Stimulated activated CD4-positive, alpha-beta T cell treated with anti-CD3 and anti-CD28 coated beads, Interleukin-1b, Interleukin-23, amount 100 ng/mL, for 1 hour (primary cell): ENCODE measurements at places on chromosomes 5 and 9.
A peak's percentile ranks its signal among the peaks of the same experiment; 100 is the strongest.

DNA sequence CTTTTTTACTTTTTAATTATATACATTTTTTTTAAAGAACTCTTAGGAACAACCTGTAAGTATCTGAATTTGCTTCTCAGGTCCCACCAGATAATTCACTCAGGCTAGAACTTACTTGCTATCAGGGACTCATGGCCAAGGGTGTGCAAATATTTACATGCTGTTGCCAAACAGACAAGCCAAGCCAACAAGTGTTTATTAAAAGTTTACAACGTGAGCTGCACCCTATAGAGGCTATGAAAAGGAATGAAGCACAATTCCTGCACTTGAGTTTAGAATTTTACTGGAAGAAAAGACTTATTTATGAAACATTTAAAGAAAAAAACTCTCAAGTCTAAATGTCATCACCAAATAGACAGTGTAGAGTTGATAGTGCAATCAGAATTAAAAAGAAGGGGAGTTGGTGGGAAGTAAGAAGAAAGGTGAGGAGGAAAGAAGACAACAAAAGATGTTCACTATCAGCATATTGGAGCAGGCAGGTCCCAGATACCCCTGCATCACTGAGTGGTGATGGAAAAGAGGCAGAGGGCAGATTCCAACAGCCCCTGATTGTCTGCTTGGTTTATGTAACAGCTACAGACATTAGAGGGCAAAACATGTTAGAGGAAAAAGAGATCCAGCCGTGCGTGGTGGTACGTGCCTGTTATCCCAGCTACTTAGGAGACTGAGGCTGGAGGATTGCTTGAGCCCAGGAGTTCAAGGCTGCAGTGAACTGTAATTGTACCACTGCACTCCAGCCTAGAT, 32.8 kb downstream of the SH3RF2 start:
- no peak for DNase-seq

- DNase-seq: no peak
Measured at GRCh38 chr9:95067897-95068296, 249.6 kb downstream of the FANCC start.

- DNase-seq: no peak
Measured at GRCh38 chr5:54725391-54726280, 208.1 kb downstream of the SNX18 start.

DNA sequence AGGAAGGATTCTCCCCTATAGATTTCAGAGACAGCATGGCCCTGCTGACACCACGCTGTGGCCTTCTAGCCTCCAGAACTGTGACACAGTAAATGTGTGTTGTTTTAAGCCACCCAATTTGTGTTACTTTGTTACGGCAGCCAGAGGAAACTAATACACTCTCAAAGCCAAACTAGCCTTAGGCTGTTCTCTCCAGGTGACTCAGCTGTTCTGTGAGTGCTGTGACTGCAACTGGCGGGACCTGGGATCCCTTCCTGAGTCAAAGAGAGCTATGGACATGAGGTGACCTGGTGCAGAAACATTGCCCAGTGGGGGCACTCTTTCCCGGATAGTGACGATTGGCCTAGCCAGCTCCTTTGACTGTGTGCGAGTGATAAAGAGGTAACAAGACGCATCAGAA, 14.0 kb upstream of the MLANA start:
- DNase-seq: no peak

DNA sequence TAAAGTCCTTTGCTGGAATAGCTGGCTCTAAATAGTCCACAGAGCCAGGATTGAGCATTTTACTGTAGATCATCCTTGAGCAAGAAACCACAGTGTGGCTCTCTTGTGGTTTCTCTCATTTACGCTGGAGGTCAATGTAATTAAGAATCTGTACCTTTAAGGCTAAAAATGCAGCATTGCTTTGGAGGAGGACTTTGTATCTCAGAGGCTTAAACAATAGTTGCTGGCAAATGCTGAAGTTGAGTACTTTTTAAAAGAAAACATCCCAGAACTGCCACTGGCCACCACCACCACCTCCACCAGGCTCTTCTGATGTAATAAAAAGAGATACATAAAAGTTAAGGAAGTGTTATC, 177.3 kb upstream of the ADAMTSL1 start:
- DNase-seq: no peak

- DNase-seq: no peak
Measured at GRCh38 chr5:95454536-95454935, 63.4 kb downstream of the FAM81B start.

GRCh38 chr9:16530669-16531642, 339.5 kb downstream of the BNC2 start:
- no peak for DNase-seq

- DNase-seq: no peak
Measured at GRCh38 chr5:55866485-55866884, 15.3 kb downstream of the IL31RA start.

DNA sequence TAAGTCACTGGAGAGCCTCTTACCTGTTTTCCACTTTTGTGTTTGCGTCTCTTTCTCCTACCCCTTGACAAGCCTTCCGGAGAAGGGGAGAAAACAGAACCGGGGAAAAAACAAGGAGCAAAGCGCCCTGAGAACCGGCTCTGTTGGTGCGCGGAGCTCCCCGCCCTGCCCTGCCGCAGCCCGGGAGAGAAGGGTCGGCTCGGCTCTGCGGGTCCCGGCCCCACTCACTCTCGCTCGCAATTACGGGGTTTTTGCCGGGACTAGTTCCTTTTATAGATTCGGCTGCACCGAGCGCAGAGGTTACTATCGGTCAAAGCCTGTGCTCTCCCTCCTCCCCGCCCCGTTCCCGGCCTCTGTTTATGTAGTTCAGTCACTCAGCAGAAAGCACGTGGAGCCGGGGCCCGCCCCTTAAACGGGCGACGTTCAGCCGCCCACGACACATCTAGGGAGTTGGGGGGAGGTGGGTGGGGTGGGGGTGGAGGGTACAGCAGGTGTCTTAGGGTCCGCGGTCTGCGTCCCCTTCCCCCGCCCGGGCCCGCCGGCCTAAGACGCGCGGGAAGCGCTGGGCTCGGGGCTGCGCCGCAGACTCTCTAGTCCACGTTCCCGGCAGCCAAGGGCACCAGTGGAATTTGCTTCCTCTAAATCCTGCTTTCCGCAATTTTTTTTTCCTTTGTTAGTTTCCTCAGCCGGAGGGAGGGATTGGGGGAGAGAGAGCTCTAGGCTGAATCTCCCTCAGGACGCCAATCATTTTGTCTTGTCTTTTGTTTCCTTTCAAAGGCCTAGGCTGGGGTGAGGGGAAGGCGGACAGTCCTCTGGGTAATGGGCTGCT, at the start of gene ABCA1:
ABCA1 (minus strand) TSS at position 244 of the 829 bp plus-strand sequence. CDS start 24,476 bp downstream, outside the sequence.
- peak; percentile 37 for DNase-seq

GRCh38 chr5:125365747-125366146, 619.3 kb upstream of the ZNF608 start:
- DNase-seq: no peak

DNA sequence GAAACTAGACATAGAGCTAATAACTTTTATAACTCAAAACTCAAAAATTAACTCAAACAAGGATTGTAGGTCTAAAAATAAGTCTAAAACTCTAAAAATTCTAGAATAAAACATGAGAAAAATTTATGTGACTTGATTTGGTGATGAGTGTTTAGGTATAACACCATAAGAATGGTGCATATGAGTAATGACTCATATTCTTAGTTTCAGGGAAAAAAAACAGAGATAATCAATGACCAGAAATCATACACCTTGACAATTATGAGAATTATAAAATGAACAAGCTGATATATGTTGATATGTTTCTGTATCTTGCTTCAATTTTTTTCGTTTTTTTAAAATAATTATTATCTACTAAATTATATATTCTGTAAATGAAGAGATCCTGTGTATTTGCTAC, 541.2 kb downstream of the PTPRD start:
- DNase-seq: no peak

GRCh38 chr5:168867241-168867640, 288.1 kb upstream of the PANK3 start:
- no peak for DNase-seq

DNA sequence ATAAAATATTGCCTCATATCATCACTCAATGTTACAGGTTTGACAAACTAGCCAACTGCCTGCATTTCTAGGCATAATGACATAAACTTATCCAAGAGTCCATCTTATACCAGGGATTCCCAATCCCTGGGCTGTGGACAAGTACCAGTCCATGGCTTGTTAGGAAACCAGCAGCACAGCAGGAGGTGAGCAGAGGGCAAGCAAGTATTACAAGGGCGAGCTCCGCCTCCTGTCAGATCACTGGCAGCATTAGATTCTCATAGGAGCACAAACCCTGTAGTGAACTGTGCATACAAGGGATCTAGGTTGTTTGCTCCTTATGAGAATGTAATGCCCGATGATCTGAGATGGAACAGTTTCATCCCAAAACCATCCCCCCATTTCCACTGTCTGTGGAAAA, 144.9 kb downstream of the PRKACG start:
- no peak for DNase-seq

- DNase-seq: no peak
Measured at GRCh38 chr9:87286506-87286905, 211.2 kb upstream of the DAPK1 start.

DNA sequence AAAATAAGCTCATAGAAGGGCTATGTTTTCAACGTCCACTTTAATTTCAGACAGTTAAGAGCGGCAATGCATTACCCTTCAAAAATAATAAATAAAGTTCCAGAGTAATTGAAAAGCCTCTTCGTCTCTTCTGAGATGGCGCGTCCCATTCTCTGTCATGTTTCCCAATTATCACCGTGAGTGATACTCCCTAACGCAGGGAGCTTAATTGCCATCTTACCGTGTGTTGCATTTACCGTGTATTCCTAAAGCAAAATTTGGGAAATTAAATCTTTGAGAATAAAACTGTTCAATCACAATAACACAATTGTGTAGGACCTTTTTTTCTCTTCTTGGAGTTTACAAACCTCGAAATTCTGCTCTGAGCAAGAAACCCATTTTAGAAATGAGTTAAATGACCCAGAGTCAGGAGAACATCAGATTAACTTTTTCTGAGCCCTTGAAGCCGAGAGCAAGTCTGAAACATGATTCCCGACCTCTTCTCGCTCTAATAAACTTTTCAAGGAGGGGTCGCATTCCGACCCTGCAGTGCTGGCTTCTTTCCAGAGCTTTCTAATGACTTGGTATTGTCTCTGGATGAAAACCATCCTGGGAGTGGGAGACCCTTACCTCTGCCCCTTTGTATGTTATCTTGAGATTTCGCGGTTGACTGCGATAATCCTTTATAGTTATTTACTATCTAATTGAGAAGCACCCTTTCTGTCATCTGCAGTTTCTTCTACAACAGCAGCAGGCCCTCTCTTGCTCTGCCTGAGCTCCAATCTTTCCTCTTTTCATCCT, 251.5 kb downstream of the FSTL4 start:
- DNase-seq: no peak

- DNase-seq: no peak
Measured at GRCh38 chr5:53549792-53550191, 10.6 kb upstream of the NDUFS4 start.

DNA sequence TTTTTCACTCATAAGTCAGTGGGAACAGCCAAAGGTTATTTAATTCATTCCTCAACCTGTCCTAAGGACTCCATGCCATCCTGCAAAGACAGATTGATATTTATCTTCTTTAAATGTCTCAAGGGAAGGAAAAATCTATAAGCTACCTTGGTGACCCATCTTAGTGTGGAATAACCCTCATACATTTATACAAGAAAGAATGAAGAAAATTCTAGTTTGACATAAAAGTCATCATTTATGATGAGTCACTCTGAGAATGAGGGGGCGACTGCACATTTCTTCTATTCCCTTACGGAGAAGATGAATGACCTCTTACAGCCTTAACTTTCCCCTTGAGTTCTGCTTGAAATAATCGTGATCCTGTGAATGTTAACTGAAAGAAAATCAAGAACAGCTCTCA, 26.8 kb upstream of the NUDT12 start:
- DNase-seq: no peak

- DNase-seq: no peak
Measured at GRCh38 chr9:97943308-97943855, 5.4 kb upstream of the HEMGN start.

- DNase-seq: no peak
Measured at GRCh38 chr9:112819635-112820496, 69.3 kb downstream of the SNX30 start.

DNA sequence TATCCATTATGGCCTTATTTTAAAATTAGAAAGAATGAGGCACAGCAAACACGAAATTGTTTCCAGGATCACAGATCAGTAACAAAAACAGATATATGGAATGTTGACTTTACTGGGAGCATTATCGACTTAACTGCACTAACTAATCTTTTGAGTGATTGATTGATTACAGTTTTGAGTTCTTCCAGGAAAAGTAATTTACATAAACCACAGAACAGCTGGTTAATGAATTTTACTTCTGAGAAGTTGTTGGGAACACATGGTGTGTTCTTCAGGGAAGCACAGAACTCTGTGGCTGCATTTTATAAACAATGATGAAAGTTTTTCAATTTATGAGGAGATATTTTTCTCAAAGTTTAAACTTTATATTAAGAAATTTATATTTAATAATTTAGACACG, 802.4 kb upstream of the ACO1 start:
- DNase-seq: no peak

DNA sequence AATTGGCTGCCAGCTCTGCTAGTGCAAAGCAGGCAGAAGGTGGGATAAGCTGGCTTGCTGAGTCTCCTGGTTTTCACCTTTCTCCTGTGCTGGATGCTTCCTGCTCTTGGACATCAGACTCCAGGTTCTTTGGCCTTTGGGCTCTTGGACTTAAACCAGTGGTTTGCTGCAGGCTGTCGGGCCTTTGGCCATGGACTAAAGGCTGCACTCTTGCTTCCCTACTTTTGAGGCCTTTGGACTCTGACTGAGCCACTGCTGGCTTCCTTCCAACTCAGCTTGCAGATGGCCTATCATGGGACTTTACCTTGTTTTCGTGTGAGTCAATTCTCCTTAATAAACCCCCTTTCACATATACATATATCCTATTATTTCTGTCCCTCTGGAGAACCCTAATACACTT, 1293.9 kb upstream of the CDH6 start:
- DNase-seq: no peak

GRCh38 chr5:164097749-164098148, 592.3 kb downstream of the MAT2B start:
- no peak for DNase-seq

- DNase-seq: no peak
Measured at GRCh38 chr9:86772635-86772993, 174.7 kb downstream of the GAS1 start.

- no peak for DNase-seq
Measured at GRCh38 chr5:168992016-168992415, 308.9 kb downstream of the SLIT3 start.

- no peak for DNase-seq
Measured at GRCh38 chr5:104793031-104793754, 1230.6 kb upstream of the NUDT12 start.

DNA sequence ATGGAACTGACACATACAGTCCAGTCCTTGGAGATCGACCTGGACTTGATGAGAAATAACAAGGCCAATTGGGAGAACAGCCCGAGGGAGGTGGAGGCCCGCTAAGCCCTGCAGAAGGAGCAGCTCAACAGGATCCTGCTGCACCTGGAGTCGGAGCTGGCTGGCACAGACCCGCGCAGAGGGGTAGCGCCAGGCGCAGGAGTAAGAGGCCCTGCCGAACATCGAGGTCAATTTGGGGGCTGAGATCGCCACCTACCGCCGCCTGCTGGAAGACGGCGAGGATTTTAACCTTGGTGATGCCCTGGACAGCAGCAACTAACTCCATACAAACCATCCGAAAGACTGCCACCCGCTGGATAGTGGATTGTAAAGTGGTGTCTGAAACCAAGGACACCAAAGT, 1610.1 kb upstream of the ACO1 start:
- DNase-seq: no peak
